CD4-positive, alpha-beta T cell treated with Interleukin-4 for 4 hours (primary cell): ENCODE measurements at places on chromosomes 1 and 21.

DNA sequence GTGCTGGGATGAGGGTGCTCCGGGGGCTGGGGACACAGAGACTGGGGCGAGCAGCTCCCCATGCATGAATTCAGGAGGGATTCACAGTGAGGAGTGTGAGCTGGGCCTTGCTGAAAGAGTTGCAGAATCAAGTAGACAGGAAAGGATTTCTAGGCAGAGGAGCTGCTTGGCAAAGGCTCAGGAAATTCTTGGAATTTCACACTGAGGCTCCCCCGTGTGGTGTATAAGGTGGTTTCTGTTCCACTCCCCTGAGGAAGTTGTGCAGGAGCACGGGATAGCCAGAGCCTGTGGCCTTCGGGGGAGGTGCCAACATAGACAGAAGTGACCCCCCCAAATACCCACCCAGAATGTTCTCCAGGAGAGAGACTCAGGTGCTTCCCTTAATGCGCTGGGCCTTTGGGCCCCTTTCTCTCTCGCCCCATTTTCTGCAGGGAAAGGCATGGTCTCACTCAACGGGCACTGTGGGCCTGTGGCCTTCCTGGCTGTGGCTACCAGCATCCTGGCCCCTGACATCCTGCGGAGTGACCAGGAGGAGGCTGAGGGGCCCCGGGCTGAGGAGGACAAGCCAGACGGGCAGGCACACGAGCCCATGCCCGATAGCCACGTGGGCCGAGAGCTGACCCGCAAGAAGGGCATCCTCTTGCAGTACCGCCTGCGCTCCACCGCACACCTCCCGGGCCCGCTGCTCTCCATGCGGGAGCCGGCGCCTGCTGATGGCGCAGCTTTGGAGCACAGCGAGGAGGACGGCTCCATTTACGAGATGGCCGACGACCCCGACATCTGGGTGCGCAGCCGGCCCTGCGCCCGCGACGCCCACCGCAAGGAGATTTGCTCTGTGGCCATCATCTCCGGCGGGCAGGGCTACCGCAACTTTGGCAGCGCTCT, 58.5 kb upstream of the ACTL8 start:
- DNase-seq: no peak

DNA sequence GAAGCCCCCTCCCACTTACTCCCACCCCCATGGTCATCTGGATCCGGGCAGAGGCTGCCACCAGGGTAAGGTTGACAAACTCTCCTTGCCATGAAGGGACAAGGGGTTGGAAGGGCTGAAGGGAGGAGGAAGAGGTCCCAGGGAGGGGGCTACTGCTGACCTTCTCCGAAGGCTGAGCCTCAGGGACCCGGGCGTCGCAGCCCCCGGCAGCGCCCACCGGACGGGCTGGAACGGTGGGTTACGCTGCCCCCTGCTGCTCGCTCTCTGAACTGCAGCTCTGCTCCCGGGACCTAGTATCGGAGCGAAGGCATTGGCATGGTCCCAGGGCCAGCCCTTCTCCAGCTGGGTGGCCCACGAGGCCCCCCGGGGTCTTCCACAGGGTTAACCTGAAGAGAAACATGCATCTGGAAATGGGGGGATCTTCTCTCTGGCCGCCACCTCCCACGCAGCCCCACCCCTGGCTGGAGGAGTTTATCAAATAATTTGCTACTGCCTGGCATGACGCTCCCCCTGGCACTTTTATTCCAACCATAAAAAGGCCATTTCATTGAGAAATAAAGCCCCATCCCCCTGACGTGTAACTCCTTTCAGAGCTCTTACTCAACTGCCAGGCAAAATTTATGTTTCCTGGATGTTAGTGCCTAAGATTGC, 70.4 kb upstream of the TARDBP start:
- DNase-seq: peak; percentile 27

- no peak for DNase-seq
These were observed 60.0 kb downstream of the POFUT2 start for GRCh38 chr21:45227735-45228134.

DNA sequence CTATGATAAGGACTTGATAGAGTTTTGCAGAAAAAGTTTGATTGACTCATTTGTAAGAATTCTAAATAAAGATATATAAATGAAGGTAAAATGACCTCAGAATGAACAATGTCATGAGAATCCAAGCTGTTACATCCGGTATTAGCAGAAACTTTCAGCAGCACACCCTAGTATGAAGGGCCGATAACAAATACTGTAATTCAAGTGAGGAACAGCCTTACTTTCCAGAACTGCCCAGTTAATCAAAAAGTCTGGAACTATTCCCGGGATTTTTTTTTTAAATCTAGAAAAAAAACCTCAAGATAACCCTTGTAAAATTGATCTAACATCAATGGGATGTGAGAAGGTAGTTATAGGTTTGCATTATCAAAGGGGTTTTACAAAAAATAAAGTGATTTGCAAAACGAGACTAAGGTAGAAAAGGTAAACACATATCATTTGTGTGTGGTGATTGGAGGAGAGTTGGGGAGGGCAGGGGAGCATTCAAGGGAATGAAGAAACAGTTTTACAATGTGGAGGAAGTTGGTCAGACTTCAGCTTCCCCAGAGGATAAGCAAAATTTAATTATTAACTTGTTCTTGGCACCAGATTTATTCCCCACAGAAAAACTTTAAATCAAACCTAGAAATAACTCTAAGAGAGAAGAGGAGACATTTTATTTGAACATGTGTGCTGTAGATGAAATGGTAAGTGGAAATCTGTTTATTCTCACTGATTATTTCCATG, 75.9 kb upstream of the VCAM1 start:
- DNase-seq: no peak

- DNase-seq: no peak
These were observed 91.6 kb upstream of the COL6A1 start for GRCh38 chr21:45889961-45890360.

- DNase-seq: no peak
These were observed 1120.3 kb downstream of the BRINP3 start for GRCh38 chr1:189357317-189357716.

- DNase-seq: no peak
These were observed 167.2 kb downstream of the SETD4 start for GRCh38 chr21:35893156-35893555.

DNA sequence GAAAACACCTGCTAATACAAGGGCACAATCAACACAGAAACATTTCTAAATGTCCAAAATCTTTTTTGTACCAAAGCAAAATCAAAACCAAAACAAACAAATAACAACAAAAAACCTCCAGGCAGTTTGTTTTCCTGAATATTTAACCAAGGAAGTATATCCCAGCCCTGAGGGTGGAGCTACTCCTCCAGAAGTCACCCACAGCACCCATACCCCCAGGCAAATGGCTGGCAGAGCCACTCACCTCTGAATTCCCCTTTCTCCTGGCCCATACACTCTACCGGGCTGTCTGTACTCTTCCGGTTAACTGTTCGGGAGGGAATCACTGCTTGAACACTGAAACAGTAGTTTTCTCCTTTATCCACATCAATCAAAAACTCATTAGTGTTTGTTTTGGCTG, 9.5 kb downstream of the F3 start:
- DNase-seq: no peak

- peak; percentile 24 for DNase-seq
These were observed 169.9 kb downstream of the HS2ST1 start for GRCh38 chr1:87084244-87084836.

DNA sequence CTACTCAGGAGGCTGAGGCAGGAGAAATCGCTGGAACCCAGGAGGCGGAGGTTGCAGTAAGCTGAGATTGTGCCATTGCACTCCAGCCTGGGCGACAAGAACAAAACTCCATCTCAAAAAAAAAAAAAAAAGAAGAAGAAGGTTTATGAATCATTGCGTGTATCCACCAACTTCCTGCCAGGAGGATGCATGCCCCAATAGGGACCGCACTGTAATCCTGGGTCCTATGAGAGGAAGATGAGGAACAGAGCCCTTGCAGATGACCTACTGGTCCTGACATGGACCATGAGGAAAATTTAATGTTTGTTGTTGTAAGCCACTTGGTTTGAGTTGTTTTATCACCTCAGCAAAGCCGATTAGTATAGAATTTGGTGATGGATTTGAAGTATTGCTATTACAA, 56.7 kb downstream of the PTGS2 start:
- DNase-seq: no peak

DNA sequence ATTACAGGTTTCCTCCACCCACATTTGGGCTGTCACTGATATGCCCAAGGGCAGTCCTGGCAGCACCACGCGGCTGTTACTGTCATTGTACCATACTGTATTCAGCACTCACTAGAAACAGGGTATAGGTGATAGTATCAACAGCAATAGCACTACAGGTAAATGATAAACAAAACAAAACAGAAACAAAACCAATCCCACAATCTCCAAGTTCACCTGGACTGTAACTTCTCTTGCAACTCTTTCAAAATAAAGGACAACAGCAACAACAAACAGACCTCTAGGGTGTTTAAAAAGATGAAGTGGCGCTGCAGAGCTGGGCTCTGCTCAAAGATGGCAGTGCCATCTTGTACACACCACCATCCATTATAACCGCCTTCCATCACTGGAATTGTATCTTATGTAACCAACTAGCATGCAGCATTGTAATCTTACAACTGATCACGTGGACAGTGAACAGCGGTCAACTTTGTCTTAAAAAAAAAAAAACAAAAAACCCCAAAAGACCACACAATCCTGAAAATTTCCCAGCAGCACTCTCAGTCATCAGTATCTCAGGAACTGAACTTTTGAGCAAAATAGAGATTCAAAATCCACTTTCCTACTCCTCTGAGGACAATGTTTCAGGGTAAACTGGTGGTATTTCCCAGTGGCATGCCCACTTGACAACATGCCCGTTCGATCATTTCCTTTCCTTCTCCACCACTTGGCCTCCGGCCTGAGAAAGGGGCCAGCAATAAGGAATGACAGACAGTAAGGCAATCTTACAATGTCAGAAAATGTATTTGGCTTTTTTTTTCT, 3.8 kb downstream of the IRF2BP2 start:
- DNase-seq: peak; percentile 52

DNA sequence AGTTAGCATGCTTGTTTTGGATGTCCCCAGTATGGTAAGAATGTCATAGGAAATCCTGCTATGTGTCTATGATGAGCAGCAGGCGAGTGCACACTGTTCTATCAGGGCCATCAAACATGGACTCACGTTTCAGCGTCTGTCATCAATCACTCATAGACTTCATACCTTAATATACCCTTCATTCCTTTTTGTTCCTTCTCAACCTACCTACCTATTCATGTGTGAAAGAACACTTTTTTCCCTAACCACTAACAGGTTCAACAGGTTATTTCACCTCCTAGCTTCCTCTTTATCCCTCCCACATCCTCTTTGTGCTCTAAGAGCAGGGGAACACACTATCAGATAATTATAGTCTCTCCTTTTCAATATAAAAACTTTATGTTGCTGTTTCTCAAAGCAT, 300.6 kb downstream of the TM2D1 start:
- DNase-seq: no peak

- peak; percentile 61 for DNase-seq
These were observed 21.2 kb downstream of the CRNN start for GRCh38 chr1:152392909-152393308.
